ENCODE measurements at places on chromosomes 3 and 15. TPM values are rescaled to one million over a fixed set of nuclear protein-coding genes. Genes with fewer than 3 reads are reported as not detected.

The PRTG gene
- 2.5 TPM for total RNA-seq

The ANKRD34C gene
- total RNA-seq, result not detected

The RLBP1 gene
- total RNA-seq, result not detected

The BBX gene
- 27.1 TPM for total RNA-seq

The SLC28A2 gene
- total RNA-seq, result not detected

The HIGD2B gene
- total RNA-seq, result not detected

The C15orf39 gene
- 10.1 TPM for total RNA-seq

The ITIH1 gene
- not detected for total RNA-seq

The MELTF gene
- total RNA-seq, result 3.7 TPM

The COL6A5 gene
- total RNA-seq, result not detected

The FSIP1 gene
- total RNA-seq, result 1.6 TPM

The SRGAP3 gene
- total RNA-seq, result 4.6 TPM

The PAQR5 gene
- total RNA-seq, result 2.6 TPM

The DLEC1 gene
- 0.18 TPM for total RNA-seq

The SLC7A14 gene
- total RNA-seq, result 0.29 TPM

The ZDHHC23 gene
- total RNA-seq, result not detected

The ATP10A gene
- not detected for total RNA-seq

The CACNA1D gene
- total RNA-seq, result not detected

The GOLGA8S gene
- not detected for total RNA-seq

The SLC2A2 gene
- total RNA-seq, result not detected

The COX5A gene
- 151 TPM for total RNA-seq

The RTP1 gene
- not detected for total RNA-seq

The GOLGA8T gene
- total RNA-seq, result not detected

All from myometrial cell (primary cell).